ENCODE measurements at places on chromosomes 4 and X.

DNA sequence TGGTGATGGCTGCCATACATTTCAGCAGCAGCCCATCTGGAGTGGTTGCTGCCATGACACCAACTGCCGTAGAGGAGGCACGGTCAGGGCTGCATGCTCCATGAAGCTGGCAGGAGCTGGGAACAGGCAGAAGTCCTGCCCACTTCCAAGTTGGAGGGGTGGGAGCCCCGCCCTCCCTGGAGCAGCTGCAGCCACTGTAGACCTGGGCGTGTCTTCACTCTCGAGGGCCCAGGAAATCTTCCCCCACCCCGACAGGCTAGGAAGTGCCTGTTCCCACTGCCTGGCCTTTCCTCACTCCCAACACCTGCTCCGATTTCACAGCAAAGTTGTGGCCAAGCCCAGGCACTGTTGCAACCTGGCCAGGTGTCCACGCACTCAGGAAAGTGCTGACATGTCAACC is 42.3 kb downstream of the NALF2 start:
- DNase-seq, result no peak

GRCh38 chrX:2690856-2691542 is at the start of gene CD99:
Gene CD99 (plus strand): TSS chrX:2691295. CDS start chrX:2691361, 66 bp downstream.
- DNase-seq, result peak; percentile 93

DNA sequence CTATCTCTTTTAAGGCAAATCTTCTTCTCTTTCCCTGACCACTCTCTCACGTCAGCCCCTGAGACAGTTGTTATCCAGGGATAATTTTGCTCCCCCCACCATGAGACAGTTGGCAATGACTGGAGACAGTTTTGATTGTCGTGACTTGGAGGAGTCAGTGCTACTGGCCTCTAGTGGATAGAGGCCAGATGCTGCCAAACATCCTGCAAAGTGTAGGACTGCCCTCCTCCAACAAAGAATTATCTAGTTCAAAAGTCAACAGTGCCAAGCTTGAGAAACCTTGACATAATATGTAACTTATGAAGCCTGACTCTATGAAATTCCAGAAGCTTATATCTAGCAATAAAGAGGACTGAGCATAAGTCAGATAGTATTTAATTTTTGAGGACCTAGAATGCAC is 502.1 kb upstream of the IGFBP7 start:
- DNase-seq, result peak; percentile 0

GRCh38 chr4:166724369-166724768 is 509.9 kb downstream of the SPOCK3 start:
- DNase-seq, result no peak

GRCh38 chrX:47239199-47239598 is 6.4 kb downstream of the USP11 start:
- DNase-seq, result no peak

DNA sequence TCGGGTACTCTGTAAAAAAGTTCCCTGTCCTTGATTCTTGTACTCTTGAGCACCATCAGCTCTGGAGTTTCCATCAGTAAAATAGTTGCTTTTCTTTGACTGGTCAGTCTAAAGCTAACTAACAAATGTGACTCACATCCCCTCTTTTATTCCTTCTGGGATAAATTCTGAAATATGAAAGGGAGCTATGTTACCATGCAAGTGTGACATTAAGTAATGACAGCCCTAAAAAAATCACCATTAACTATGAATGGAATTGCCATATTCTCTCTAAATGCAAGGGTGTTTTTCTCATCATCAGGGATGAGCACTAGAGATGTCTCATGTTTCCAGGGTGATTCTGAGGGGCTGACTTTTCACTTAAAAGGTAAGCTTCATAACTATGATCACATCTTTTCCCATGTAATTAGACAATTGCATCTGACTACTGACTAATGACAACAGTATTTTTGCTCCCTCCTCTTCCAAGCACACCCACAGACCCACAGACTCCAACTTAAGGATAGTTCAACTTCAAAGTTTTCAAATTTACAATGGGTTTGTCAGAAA is 26.9 kb upstream of the RASGEF1B start:
- DNase-seq, result no peak

GRCh38 chr4:111934314-111934713 is 210.9 kb upstream of the FAM241A start:
- no peak for DNase-seq

DNA sequence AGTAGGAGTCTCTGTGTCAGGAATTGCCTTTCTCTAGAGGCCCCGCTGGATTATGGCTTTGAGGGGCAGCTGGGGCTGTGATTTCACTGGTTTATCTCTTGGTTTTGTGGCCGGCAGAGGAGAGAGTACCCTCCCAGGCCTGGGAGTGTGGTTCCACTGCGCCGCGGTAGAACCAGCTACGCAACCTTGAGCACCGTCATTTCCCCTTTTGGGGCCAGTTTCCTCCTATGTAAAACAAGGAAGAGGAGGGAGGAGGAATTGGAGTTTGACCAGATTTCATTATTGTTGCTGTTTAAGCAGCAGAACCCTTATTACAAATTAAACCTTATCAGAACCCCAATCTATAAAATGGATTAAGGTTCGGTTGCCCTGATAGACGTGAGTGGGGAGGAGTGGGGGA is 4.4 kb downstream of the SOX3 start:
- no peak for DNase-seq

- peak; percentile 21 for DNase-seq
Measured at GRCh38 chrX:67787196-67787595, 243.4 kb downstream of the AR start.

- DNase-seq, result no peak
Measured at GRCh38 chrX:106959901-106960300, 39.7 kb downstream of the CLDN2 start.

- DNase-seq, result no peak
Measured at GRCh38 chr4:13537832-13538177, 6.5 kb downstream of the NKX3-2 start.

GRCh38 chrX:47572773-47573340 is 9.4 kb upstream of the TIMP1 start:
- no peak for DNase-seq

- no peak for DNase-seq
Measured at GRCh38 chrX:109831326-109831985, 98.4 kb upstream of the ACSL4 start.

GRCh38 chr4:13344216-13344615 is 139.9 kb downstream of the RAB28 start:
- DNase-seq, result no peak

DNA sequence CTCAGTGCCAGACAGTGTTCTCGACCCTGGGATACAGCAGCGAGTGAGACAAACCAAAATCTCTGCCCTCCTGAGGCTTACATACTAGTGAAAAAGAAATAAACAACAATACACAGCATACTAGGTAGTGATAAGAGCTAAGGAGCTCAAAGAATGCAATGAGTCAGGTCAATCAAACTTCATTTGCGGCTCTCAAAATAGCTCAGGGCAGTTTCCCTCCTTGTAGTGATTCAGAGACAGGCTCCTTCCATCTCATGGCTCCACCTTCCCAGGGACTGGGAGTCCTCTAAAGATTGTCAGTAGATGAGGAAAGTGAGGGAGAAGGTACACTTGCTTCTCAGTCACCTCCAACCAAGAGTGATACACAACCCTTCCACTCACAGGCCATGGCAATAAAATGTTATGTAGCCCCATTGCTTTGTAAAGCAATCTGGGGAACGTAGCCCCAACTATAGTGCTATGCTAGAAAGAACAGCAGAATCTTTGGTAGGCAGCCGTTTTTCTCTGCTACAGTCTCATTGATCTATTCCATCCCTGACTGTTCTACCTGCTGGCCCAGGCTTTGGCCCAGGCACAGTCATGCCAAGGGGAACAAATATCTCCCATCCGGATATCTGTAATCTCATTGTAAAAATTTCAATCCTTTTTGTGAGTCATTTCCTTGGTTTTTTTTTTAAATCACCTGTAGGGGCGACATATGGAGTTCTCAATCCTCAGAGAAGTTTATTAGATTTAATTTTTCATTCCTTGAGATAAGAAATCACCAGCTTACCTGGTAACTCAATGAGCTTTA is 183.1 kb upstream of the S100G start:
- DNase-seq, result no peak
